AG09309 (cell line): ENCODE measurements at places on chromosomes 3 and 15.

- DNase-seq, result no peak
Measured at GRCh38 chr3:68924897-68925296, 7.5 kb downstream of the TAFA4 start.

GRCh38 chr3:17901893-17902292 is 159.5 kb upstream of the TBC1D5 start:
- no peak for DNase-seq

- DNase-seq, result no peak
Measured at GRCh38 chr15:69713726-69714559, 261.3 kb downstream of the RPLP1 start.

- no peak for DNase-seq
Measured at GRCh38 chr3:125374501-125374995, 577 bp downstream of the ZNF148 start.

DNA sequence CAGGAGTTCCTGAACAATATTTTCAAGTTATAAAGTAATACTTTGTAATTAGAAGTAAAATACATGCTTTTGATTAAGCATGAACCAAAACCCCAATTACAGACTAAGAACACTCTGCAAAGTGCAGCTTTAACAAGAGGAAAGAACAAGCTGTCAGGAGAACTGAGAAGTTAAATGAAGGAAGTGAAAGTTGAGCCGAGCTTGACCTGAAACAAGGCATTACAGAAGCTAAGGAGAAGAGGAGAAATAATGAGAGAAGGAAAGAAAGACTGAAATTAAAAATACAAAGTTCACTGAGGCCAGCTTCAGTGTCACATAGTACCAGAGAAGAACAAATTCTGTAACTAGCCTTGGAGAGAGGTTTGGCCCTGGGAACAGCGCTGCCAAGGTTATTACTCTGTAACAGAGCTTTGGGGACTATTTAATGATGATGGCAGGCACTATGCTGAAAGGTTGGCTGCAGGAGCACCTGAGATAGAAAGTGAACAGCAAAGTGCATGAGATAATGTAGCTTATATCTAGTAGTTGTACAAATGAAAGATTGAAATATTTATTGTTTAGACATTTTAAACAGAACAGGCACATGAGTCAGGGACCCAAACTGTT is 241.9 kb upstream of the PEX5L start:
- DNase-seq, result no peak
